ENCODE measurements at places on chromosomes 5 and 9.

- no peak for DNase-seq
Observed at GRCh38 chr5:135073761-135074345, 39.8 kb upstream of the PITX1 start.

GRCh38 chr5:129945774-129946270, 41.6 kb downstream of the CHSY3 start:
- DNase-seq: no peak

DNA sequence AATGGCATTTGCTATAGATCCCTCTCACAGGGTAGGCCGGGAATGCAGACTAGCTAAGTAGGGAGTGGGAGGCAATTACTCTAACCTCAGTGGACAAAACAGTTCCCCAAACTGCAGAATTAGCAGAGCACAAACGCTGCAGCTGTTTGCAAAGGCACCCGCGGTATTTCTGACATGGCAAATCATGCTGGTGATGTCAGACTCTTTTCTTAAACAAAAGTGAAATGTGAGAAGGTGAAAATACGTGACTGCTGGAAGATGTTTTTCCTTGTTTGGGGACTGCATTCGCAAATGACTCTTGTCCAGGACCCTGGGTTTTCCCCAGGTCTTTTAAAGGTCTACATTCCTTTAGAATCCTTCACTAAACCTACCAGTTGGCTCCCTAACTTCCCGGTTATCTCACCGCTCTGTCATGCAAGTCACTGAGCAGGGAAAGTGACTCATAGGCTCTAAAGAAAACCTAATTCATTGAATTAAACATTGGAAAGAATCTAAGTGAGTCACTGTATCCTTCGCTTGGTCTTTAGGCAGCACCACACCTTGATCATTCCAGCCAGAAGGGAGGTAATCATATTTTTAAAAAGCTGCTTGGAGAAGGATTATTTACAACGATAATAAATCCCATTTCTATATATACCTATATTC, 91.5 kb upstream of the DNAH5 start:
- no peak for DNase-seq

DNA sequence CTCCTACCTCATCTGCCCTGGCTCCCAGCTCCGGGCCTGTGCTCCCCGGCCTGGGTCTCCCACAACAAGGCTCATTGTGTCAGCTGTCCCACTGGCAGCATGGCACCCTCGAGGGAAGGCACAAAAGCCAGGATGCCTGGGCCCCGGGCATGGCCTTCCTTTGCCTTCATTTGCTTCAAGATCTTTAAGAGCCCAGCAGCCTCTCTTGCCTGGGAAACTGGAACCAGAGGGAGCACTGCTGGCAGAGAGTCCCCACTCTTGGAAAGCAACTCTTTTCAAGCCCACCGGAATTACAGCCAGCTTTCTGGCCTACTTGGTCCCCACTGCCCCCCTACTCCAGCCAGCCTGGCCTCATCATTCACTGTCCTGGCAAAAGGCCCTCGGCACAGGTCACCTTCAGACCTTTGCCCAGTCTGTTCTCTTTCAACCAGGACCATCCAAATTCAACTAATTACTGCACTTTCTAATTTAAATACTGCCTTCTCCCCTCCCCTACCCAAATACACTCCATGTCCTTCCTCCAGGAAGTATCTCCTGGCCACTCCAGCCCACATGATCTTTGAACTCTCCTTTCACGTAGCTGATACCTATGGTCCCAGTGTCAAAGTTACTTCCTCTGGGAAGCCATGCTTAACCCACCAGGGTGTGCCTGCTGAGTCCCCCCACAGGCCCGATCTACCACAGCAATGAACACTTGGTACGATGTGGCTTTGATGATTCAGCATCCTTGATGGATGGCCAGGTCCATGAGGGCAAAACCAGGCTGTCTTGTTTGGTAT, 8.9 kb downstream of the ZER1 start:
- DNase-seq: no peak

DNA sequence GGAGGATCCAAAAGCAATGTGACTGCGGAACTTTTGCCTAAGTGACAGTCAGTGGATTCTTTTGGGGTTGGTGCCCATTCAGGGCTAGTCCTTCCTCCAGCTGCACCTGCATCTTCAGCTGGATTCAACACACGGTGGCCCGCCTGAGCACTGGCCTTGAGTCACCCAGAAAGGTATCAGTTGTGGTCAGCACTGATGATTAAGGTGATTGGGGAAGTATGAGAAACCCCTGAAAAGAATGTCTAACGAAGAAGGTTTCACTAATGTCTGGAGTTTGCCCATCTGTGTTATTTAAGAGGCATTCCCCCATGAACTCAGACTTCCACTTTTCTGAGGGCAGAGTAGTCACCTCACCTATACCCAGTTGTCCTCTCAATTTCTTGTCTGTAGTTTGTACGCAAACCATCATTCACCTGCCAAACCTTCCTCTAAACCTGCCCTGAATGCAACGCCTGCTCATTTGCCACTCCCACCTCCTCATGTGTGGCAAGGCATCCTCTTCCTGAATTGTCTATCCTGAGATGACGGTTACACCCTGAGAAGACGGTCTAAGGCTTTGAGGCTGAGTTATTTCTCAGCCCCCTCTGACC, 27.2 kb downstream of the CSF2 start:
- DNase-seq: no peak

- DNase-seq: no peak
Observed at GRCh38 chr5:59104400-59105127, 521.7 kb downstream of the RAB3C start.

DNA sequence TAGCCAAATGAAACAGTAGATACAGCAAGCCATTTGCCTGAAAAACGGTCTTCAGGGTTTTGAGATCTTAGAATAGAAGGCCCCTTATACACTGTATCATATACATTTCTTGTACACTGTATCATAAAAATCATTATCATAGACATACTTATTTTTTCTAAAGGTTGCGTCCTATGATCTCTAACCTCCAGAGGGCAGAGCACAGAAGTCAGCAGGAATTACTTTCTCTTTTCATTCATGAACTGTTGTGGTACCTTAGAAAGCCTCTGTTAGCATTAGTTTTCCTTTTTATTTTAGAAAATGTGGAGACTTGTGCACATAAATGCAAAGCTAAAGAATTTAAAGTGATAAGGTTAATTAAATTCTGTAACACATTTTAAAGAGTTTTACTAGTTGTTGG, 115.4 kb downstream of the OXCT1 start:
- DNase-seq: no peak

GRCh38 chr9:128499920-128500319, 4.6 kb upstream of the GLE1 start:
- no peak for DNase-seq

- no peak for DNase-seq
Observed at GRCh38 chr9:92457576-92457975, 24.7 kb downstream of the ASPN start.

DNA sequence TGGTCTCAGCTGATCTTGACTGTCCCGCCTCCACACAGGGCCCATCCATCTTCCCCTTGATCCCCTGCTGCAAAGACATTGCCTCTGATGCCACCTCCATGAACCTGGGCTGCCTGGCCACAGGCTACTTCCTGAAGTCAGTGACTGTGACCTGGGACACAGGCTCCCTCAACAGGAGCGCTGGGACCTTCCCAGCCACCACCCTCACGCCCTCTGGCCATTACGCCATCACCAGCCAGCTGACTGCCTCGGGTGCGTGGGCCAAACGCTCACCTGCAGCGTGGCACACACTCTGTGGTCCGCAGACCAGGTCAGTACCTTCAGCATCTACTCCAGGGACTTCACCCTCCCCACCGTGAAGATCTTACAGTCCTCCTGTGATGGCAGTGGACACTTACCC, 71.9 kb downstream of the INSL6 start:
- DNase-seq: no peak

DNA sequence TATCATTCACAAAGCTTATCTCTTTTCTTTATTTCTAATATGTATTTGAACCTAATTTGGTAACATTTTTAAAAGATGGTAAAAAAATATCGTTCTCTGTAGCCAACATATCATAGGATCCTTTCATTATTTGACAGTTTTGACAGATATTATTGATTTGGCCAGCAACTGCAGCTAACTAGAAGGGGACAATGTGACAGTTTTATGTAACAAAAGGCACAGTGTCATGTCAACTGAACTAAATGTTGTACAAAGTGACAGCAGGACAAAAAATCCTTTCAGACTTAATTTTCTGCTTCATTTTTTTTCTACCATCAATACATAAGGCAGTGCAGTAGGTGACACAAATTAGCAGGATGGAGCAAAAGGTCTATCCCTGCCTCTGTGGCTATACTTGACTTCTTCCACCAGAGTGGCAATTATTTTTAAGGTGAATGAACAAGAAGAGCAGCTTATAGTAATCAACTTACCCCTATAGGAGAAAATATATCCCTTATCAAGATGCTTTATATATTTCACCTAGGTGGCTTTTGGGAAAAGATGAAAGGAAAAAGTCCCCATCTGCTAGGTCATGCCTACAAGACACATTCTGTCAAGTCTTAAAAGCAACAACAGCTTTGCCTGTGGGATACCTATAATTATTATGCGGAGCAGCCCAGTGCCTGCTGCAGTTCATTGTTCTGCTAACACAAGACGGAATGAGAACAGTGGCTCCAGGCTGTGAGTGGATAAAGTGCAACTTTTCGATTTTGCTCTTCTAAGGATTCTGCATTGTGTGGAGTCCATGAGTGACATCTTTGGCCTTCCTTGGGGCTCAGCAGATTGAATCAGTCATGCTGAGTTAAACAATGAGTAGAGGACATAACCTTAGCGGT, 694.9 kb downstream of the ISL1 start:
- no peak for DNase-seq

- no peak for DNase-seq
Observed at GRCh38 chr5:12277504-12278192, 373.4 kb upstream of the CTNND2 start.

GRCh38 chr9:89391585-89391984, 73.3 kb downstream of the SECISBP2 start:
- DNase-seq: no peak

DNA sequence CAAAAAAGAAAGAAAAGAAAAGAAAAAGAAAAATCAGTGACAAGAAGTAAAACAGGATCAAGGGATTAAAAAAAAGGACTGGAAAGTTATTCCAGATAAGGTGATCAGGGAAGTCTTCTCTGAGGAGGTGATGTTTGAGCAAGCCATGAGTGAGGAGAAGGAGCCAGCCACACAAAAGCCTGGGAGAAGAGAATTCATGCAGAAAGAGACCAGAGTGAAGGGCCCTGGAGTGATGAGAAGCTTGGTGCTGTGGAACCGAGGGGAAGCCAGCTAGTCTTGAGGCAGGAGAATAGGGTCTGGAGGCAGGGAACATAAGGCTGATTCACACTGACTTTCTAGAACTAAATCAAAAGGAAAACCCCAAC, 4.0 kb upstream of the EXOSC2 start:
- DNase-seq: no peak

DNA sequence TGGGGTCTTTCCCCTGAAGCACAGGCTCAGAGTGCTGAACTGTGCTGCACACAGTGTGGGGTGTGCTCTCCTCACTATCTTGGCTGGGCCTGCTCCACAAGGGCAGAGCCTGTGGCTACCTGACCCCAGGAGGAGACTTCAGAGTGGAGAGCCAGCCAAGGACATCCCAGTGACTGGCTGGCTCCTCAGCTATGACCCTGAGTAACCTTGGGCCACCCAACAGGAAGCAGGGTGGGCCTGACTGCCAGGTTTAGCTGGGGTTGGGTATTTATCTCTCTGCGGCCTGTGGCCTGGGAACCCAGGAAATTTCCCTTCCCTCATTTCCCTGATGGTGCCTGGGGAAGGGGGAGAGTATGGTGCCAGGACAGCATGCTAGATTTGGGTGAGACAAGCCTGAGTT, 2.1 kb upstream of the EEIG1 start:
- DNase-seq: no peak

- no peak for DNase-seq
Observed at GRCh38 chr5:10894445-10895054, 133.5 kb upstream of the DAP start.

- DNase-seq: no peak
Observed at GRCh38 chr5:6423327-6424109, 25.1 kb upstream of the UBE2QL1 start.

DNA sequence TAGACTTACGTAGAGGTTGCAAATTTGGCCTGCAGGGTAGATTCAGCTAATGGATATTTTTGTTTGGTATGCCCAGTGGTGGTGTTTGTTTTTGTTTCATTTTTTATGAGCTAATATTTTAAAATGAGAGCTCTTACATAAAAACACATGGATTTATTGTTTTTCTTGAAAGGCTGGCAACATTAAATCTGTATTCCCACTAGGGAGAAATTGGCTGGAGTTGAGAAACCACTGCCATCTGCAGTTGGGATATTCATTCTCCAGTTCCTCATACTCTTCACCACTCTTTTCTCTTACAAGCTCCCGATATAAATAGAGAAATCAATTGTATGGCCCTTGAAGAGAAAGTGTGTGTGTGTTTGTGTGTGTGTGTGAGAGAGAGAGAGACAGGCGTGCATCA, 143.3 kb downstream of the ALDH1A1 start:
- DNase-seq: no peak

DNA sequence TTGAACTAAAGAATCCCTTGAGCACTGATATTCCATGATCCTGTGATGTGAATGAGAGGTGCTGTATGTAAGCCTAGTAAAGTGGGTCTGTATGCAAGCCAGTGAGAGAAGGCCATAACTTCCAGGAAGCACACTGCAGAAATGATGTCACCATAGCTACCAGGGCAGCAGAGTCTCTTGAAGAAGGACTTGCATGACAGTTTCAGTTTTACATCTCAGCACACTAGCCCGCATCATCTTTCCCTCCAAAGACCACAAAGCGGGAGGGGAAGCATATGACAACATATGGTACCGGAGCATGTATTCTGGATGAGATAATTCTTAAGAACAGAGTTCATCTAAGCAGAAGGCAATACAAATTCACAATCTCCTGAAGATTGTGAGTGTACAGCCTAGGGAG, 37.6 kb upstream of the MAST4 start:
- DNase-seq: no peak

DNA sequence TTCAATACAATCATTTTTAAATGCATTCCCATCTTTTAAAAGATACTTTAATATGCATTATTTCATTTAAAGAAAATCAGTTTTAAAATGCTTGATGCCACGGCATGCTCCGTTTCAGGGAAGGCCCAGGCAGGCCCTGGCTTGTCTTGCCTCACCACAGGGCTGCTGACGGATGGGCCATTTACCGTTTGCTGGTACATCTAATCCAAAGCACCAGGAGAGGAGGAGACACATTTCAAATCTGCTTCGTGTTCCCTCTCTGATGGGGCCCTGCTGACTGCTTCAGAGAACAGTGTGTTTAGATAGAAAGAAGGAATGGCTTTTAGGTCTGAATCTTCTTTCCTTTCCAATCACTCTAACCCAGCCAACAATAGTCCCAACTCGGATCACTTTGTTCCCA, 185.2 kb downstream of the DCP2 start:
- DNase-seq: no peak

DNA sequence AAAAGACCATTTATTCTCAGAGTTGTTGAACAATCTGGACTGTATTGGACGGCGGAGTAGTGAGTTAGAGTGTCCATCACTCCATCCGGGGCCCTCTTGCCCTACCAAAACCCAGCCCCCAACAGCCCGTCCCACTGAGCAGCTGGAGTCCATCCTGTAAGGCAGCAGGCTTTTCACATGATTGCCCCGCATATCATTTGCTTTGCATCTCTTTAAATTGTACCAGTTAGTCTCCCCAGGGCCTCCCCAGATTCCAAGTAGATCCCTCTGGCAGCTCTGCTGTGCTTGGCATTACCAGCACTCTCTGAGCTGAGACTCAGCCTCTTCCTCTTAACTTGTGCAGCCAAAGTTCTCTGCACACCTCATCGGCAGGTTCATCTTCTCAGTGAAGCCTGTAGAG, 48.6 kb upstream of the ADCY2 start:
- no peak for DNase-seq

- DNase-seq: no peak
Observed at GRCh38 chr5:145666591-145666990, 168.6 kb downstream of the PRELID2 start.

GRCh38 chr9:76462126-76462525, 3.1 kb downstream of the GCNT1 start:
- DNase-seq: no peak

Data from stimulated activated CD8-positive, alpha-beta memory T cell treated with anti-CD3 and anti-CD28 coated beads, Interleukin-12 subunit alpha, Interleukin-12 subunit beta, amount 100 ng/mL, for 4 hours (primary cell).